Transverse colon (tissue), 4 donors: ENCODE measurements at places on chromosomes 4 and X. TPM values are rescaled to one million over a fixed set of nuclear protein-coding genes. Genes with fewer than 3 reads are reported as not detected.

- no peak for DNase-seq
These were observed 58.0 kb upstream of the ABCG2 start for GRCh38 chr4:88216395-88216794.

GRCh38 chr4:7129871-7130620 is 62.2 kb upstream of the GRPEL1 start:
- no peak for DNase-seq

GRCh38 chr4:2451036-2451520 is 17.8 kb upstream of the RNF4 start:
- no peak for DNase-seq

GRCh38 chrX:71482228-71482958 is 50.5 kb upstream of the OGT start:
- no peak for DNase-seq

DNA sequence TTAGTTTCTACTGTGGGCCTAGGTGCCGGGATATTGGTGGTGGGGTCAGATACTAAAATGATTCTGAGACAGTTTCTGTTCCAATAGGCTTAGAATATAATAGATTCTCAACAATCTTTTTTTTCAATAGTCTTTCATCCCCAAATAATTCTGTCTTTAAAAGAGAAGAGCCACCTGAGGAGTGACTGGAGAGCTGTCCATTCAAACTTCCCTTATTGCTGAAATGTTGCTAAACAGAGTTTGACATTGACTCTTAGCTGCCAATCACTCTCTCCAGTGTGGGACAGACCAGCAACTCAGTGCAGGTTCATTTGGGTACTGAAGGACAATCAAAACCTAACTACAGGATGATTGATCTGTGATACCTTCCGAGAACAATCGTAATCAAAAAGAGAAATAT is 12.4 kb upstream of the ADH7 start:
- no peak for DNase-seq

GRCh38 chrX:155819966-155820491 is 61.1 kb upstream of the VAMP7 start:
- DNase-seq: peak; percentile 65

SGCB gene
- total RNA-seq: 26.4 TPM

ZNF157 gene
- 0.14 TPM for total RNA-seq

NAP1L5 gene
- not detected for total RNA-seq

GNRHR gene
- not detected for total RNA-seq

NSUN7 gene
- total RNA-seq: 8.1 TPM

AGTR2 gene
- not detected for total RNA-seq

PLXNB3 gene
- total RNA-seq: 5.7 TPM

MAGEC2 gene
- not detected for total RNA-seq

PAGE2B gene
- not detected for total RNA-seq

ENOX2 gene
- total RNA-seq: 10.4 TPM
